GM03348 (cell line): ENCODE measurements at places on chromosomes 4 and X.

DNA sequence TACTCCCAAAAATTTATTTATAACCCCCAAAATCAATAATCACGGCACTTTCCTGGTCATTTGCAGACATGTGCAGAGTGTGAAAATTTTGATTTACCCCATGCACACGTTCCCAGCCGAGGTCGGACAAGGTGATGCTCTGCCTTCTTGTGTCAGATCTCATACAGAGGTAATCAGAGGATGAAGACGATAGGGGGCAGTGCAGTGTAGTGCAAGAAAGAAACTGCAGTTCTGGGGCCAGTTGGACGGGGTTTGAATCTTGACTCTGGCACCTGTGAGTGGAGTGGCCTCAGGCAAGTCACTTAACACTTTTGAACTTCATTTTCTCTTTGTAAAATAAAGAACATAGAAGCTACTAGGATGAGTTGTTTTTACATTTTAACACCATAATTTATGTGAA, 88.4 kb downstream of the FRMPD3 start:
- peak; percentile 38 for DNase-seq

DNA sequence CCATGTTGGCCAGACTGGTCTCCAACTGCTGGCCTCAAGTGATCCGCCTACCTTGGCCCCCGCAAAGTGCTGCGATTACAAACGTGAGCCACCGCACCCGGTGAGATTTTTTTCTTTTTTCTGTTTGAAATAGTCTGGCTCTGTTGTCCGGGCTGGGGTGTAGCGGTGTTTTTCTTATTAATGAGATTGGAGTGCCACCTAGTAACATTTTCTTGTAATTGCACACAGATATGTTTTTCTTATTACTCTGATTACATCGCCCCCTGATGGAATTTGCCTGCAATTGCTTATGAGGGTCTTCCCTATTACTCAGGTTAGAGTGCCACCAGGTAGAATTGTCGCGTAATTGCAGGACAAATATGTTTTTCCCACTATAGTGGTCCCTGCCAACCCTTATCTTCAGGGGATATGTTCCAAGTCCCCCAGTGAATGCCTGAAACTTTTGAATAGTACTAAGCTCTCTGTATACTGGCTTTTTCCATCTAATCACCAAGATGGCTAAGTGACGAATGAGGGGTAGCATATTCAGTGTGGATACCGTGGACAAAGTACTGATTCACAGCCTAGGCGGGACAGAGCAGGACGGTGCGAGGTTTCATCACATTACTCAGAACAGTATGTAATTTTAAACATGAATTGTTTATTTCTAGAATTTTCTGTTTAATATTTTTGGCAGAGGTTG, 8.6 kb upstream of the PDHA1 start:
- DNase-seq, result no peak

DNA sequence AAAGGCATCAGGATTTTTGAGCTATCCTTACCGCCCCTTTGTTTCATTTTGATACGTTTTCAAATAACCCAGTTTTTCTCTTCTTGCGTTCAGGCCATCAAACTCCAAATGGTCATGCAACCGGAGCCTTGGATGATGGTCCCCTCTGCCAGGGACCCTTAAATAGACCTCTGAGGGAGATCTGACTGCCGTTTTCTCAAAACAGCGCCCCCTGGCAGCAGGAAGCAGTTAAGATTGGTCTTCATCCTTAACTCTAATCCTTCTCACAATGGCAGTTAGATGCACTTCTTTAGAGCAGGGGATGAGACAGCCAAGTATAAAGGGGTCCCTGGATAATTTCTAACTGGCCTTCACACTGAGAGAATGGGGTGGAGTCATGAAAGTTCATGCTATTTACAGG, 525.0 kb upstream of the SPANXN1 start:
- no peak for DNase-seq

- DNase-seq, result no peak
These were observed 494.1 kb downstream of the CENPC start for GRCh38 chr4:67051000-67051789.

DNA sequence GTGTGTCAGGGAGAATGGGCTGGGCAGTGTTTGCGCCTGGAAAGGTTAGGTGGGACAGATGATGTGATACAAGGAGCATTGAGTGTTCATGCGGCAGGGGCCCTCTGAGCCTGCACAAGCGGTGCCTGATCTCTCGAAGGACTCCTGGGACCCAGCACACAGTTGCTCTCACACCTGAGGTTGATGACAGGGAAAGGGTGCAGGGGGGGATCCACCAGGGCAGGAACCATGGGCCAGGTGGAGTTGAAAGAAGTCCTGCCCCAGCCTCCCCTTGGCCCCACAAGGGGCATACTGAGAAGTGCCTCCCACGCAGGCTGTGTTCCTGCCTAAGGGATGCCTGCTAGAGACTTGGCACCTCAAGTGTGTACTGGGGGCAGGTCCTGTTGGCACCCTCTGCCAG, 33.1 kb downstream of the TKTL1 start:
- DNase-seq, result no peak

GRCh38 chr4:13541176-13541604, 3.1 kb downstream of the NKX3-2 start:
- no peak for DNase-seq

GRCh38 chr4:99054428-99054994, 34.1 kb downstream of the ADH5 start:
- no peak for DNase-seq

DNA sequence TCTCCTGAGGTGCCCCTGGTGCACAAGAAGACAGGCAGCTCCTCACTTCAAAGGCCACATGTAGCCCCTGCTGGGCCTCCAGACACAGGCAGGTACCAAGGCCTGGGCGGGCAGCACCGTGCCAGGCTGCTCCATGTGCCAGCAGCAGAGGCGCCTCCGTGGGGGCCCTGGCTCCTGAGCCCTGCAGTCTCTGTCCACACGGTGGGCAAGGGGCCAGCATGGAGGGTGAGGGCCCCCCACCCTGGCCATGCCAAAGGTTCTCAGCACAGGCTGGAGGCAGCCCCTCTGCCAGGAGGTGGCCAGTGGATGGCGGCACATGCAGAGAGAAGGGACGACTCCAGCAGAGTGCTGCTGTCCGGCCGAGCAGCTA, 72.6 kb downstream of the FAM53A start:
- no peak for DNase-seq

GRCh38 chr4:151175233-151175632, 75.8 kb downstream of the RPS3A start:
- DNase-seq, result no peak

- DNase-seq, result peak; percentile 46
These were observed 36.5 kb downstream of the TXLNG start for GRCh38 chrX:16822723-16823122.

DNA sequence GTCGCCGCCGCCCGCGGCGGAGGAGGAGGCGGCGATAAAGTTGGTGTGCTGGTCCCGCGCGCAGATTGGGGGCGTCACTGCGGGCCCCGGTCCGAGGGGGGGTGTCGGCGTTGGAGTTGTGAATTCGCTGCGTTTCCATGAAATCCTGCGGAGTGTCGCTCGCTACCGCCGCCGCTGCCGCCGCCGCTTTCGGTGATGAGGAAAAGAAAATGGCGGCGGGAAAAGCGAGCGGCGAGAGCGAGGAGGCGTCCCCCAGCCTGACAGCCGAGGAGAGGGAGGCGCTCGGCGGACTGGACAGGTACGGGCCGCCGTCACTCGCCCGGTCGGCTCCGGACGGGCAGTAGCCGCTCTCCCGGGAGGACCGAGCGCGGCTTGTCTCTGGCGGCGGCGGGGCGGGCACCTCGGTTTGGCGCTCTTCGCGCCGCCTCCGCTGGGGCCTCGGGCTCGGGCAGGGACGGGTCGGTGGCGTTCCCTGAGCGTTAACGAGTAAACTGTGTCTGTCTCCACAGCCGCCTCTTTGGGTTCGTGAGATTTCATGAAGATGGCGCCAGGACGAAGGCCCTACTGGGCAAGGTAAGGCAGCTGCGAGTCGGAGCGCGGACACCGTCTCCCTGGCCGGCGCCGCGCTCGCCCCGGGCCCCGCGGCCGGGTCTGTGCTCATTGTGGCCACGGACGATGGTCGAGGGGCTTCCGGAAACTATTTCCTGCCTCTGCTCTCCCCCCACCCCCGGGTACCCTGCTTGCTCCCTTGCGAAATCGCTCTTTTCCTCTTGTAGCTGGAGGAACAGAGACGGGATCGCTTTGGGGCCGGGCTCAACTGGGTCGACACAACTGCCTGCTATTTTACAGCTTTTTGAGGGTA, 658 bp downstream of the KDM6A start:
- peak; percentile 42 for DNase-seq

DNA sequence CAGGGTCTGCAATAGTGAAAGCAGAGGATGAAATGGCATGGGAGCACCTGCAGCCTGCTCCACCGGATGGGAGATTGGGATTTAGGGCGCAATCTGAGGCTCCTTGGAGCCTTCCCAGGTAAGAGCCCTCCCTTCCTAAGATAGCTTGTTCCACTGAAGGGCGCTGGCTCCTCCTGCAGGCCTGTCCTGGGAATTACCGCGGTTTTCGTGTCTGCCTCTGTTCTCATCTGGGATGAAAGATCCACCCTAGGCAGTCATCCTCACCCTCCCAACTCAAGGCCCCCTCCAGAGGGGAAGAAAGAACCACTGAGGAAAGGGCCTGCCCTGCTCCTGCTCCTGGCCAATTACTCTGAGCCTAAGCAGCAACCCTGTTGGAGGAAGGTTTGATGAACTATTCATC, 547.5 kb downstream of the SMARCA1 start:
- no peak for DNase-seq

DNA sequence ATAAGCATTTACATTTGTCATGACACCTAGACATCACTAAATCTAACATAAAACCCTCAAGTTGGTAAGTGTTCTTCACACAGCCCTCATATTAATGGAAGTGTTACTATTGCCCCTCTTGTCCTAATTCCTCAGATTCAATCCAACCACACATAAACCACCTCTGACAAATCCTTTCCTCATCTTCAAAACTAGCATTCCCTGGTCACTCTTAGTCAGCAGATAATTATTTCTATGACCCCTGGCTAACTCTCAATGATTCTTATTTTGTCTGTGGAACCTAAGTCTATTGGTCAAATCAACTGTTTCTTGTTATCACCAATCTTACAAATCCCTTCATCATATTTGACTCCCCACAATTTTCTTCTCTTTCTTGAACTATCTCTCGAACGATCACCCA, 168.6 kb downstream of the PPP3CA start:
- DNase-seq, result peak; percentile 18

DNA sequence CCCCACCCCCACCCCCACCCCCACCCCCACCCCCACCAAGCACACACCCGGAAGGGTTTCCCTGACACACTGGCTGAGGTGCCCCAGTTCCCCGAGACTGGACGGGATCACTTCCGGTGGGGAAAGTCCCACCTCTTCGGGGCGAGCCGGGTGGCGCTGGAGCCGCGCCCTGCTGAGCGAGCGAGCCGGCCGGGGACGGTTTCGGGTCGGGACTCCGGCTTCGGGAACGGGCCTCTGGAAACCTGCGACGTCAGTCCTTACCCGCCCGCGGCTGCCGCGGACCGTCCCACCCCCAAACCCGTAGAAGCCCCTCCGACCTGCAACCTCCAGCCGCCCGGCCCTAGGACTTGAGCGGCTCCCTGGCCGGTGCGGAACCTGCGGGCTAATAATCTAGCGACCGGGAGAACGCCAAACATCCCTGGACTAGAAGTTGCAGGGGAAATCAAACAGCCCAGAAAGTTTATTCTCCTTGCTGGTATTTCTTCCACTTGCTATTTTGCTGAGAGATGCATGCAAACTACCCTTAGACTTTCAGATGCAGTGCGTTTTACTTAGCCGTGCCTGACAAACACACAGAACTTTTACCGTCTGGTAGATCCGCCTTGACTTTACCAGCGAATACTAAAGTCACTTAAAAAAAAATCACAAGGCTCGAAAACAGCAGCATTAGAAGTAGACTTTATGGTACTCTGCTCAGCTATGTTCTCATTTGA, 991 bp downstream of the RAP2C start:
- peak; percentile 90 for DNase-seq

DNA sequence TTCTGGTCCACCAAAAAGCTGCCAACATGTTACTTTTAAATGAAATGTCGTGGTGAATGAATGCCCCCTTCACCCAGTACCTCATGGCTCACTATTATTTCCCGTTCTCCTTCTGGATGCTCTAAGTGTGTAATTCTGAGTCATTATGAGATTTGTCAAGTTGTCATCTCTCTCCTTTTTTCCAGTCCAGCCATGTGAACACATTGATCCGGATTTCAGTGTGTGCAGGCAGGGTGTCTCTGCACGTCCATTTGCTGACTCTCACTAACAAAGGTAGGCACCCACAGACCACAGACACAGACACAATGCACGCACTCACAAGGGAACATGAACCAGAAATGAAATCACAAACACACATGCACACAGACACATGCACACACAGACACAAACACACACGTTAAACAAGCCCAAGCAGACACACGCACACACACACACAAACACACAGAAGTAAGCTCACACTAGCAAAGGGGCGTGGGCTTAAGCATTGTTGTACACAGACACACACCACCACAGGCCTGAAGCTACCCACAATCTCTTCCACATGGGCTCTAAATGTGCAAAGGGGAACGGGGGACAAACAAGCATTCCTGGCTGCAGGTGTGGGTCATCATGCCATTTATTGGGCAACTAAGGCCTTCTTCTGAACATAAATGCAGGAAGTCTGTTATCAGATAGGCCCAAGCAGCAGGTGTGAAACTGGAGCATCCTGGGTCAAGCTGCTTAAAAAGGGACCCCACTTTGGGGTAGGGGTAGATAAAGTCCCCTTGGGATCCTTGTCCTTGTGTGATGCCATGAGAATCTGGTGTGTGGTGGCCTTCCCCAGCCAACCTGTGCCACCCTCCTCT, 58.1 kb downstream of the NBDY start:
- DNase-seq, result no peak

GRCh38 chr4:75512386-75513211, 1.6 kb downstream of the RCHY1 start:
- DNase-seq, result peak; percentile 5

DNA sequence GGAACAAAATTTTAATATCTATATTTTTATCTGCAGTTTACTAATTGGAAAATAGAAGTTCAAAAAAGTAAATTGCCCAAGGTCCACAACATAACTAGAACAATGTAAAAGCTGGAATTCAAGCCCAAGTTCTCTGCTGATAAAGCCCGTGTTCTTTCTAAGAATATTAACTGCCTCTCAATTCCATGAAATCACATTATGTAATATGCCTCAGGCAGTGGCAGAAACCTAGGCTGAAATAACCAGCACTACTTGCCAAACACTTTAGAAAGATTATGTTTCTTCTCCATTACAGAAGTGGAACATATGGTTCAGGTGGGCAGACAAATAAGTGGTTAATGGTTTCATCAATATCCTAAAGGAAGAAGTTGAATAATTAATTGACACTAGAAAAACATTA, 56.7 kb upstream of the ADGRL3 start:
- no peak for DNase-seq

- DNase-seq, result no peak
These were observed 69.0 kb downstream of the PARM1 start for GRCh38 chr4:75001871-75002270.

- DNase-seq, result no peak
These were observed 1.3 kb upstream of the F11 start for GRCh38 chr4:186264660-186265059.

- DNase-seq, result no peak
These were observed 330.3 kb upstream of the FAM241A start for GRCh38 chr4:111814961-111815360.

- no peak for DNase-seq
These were observed 109.8 kb downstream of the HMX1 start for GRCh38 chr4:8761824-8762205.

- peak; percentile 86 for DNase-seq
These were observed 677 bp downstream of the PTPN13 start for GRCh38 chr4:86594559-86595425.

GRCh38 chr4:22739968-22740367, 47.2 kb downstream of the GBA3 start:
- DNase-seq, result no peak
